Activated B cell treated with CpG ODN at 0.5 μM for 24 hours (primary cell): ENCODE measurements at places on chromosomes 5 and 9.

DNA sequence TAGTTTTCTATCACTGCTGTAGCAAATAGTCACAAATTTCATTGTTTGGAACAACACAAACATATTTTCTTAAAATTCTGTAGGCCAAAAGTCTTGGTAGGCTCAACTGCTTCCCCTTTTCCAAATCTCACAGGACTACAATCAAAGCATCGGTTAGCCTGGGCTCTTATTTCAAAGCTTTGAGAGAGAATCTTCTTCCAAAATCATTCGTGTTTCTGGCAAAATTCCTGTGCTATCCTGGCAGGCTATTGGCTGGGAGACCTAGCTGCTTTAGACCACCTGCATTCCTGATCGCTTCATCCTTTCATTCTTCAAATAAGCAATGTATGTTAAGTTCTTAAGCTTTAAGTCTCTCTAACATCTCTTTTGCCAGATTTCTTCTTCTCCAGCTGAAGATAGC lies 629.8 kb upstream of the CDH18 start:
- no peak for DNase-seq

DNA sequence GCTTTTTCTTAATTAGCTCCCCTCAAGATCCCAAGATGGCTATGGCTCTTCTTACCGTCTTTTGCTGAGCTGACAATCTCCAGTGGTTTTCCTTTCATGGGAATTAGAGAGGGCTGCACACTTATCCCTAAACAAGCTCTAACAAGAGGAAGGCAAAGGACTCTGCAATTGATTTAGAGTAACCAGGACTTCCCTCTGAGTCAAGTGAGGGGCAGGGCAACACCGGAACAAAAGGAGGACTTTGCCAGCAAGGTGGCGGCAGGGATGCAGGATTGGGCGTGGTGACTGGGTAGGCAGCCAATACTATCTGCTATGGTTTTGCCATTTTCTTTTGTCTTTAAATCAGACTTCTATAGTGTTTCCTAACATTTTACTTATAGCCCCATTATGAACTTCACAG lies 9.8 kb downstream of the SLC44A1 start:
- DNase-seq, result no peak

DNA sequence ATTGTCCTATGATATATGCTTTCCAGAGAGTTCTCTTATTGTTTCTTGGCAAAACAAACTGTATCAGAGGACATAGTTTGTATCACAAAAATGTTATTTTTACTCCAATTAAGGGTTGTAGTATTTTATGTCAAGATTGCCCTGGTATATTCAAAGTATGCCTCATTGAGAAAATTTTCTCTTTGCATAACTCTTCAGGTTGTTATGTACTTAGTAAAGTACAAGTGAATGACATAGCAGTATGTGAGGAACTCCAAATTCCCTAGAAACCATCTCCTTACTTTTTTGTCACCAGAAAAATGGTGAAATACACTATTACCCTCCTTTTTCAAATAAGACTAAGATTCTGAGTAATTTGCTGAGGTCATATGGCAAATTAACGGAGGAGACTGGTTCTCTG lies 355.3 kb downstream of the NFIB start:
- DNase-seq, result no peak

DNA sequence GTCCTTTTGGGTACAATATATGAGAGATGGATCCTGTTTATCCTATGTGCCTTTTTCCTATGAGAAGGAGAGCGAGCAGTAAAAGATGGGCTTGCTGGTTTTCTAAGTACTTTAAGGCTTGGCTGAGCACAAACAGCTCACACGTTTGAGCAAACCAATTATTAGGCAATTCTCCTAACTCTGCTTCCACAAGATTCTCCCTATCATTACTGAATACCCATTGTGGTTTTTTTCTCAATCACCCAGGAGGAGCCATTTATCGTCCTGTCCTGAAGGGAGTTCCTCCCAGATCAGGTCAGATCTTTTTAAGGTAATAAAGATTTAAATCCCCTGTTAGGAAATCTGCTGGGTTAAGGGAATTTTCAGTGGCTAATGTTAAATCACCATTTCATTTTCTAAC lies 19.4 kb upstream of the C1QTNF3 start:
- DNase-seq, result no peak

- no peak for DNase-seq
Measured at GRCh38 chr9:68489646-68490045, 51.0 kb downstream of the TMEM252 start.
